ENCODE measurements at places on chromosomes 11 and 22.

DNA sequence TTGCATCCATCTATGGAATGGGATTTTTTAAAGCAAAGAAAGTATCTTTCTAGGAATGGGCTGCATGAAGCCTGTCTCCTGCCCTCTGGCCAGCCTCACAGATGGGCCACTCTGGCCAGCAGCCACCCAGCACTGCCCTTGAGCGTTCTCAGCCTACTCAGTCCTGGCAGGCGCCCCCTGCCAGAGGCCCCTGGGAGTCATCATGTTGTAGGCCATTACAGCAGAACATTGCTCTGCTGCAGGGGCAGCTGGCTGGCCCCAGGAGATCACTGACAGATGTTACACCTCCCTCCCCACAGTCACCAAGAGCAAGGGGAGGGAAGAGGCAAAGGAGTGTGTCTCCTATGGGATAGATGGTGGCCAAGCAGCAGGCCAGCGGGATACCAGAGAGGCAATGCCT, 363.7 kb downstream of the NXPE2 start:
- DNase-seq = no peak

- no peak for DNase-seq
Measured at GRCh38 chr11:34464591-34465051, 25.9 kb downstream of the CAT start.

DNA sequence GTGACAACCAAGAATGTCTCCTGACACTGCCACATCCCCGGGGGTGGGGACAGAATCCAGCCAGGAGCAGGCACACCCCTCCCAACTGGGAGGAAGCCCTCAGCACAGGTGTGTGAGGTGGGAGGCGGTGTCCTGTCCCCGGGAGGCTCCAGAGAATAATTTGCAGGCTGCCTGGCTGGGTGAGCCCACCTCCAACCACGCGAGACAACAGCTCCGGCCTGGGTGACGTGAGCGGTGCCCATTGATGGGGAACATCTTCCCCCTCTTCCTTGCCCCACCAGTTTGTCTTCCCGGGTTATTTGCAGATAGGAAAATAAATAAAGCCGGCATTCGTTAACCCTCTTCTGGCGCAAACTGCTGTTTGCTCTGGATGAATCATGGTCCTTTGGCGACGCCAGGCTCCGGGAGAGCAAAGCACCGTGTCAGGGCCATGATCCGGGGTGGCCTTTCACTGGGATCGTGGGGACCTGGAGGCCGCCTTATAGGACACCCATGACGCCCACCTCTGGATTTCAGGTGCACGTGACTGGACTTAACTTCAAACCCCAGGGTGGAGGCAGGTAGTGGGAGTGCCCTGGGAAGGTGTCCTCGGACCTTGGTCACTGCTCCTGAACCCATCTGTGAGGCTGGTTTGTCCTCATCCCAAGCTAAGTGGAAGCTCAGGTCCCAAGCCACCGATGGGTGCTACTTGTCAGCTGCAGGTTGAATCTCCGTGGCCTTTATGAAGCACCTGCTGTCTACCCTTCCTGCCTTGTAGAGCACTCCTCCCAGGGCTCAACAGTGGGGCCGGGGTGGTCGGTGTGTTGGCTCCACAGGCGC, 13.9 kb downstream of the CCND1 start:
- no peak for DNase-seq

GRCh38 chr11:134405436-134405835, 6.6 kb downstream of the B3GAT1 start:
- DNase-seq = no peak

DNA sequence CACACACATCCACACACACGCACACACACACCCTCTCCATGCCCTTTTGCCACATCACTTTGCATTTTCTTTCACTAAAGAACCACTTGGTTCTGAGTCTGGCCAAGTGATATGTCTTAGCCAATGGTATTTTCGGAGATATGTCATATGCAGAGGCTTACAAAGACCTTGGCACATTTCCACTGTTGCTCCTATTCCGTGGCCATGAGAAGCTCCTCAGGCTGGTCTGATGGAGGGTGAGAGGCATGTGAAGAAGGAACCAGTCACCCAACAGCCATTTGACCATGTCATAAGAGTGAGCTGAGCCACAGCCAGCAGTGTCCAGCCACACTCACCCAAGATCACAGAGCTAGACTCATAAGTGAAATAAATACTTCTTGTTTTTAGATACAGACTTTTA, 212.6 kb upstream of the NAV2 start:
- DNase-seq = no peak

DNA sequence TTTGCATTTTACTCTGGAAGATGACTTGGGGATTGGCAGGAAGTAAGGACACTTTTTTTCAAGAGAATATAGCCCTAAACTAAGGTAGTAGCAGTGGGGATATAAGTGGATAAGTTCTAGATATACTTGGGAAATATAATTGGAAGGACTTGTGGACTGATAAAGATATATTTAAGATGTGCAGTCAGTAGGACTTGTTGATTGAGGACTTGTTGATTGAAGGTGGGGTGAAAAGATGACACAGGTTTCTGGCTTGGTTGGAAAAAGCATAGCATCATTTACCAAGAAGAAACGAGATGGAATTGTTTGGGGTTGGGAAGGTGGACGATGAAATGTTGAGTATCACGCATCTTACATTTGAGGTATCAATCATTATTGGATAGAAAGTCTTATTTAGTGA, 1.5 kb upstream of the TAF10 start:
- no peak for DNase-seq
